ENCODE measurements at places on chromosomes 12 and 14. TPM values are rescaled to one million over a fixed set of nuclear protein-coding genes. Genes with fewer than 3 reads are reported as not detected.

Gene KRT78
- total RNA-seq = not detected

Gene ANO2
- total RNA-seq = not detected

Gene CREBL2
- 26.5 TPM for total RNA-seq

Gene E2F7
- total RNA-seq = 46.2 TPM

Gene AHNAK2
- total RNA-seq = 9.2 TPM

Gene AKAP5
- total RNA-seq = 0.86 TPM

Gene HELB
- total RNA-seq = 3.4 TPM

Gene CHMP4A
- total RNA-seq = 21.9 TPM

Gene CFAP54
- 4.6 TPM for total RNA-seq

Gene CELA1
- total RNA-seq = not detected
